ENCODE measurements at places on chromosomes 2 and 18.

DNA sequence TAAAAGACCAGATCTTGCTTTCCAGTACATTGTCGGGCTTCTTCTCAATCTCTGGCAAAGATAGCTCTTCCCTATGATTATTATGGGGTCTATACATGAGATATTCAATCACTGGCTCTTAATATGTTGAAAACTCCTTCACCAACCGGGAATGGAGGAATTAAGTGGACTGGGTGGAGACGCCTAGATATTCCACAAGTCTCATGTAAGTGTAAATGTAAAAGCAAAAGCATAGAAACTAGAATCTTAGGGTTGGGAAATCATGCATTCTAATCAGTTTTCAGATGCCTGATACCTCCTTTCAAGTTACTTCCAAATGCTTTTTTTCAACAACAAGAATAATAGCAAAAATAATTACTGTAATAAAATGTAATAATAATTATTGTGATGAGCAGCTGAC, 38.0 kb downstream of the DPP4 start:
- DNase-seq = no peak

DNA sequence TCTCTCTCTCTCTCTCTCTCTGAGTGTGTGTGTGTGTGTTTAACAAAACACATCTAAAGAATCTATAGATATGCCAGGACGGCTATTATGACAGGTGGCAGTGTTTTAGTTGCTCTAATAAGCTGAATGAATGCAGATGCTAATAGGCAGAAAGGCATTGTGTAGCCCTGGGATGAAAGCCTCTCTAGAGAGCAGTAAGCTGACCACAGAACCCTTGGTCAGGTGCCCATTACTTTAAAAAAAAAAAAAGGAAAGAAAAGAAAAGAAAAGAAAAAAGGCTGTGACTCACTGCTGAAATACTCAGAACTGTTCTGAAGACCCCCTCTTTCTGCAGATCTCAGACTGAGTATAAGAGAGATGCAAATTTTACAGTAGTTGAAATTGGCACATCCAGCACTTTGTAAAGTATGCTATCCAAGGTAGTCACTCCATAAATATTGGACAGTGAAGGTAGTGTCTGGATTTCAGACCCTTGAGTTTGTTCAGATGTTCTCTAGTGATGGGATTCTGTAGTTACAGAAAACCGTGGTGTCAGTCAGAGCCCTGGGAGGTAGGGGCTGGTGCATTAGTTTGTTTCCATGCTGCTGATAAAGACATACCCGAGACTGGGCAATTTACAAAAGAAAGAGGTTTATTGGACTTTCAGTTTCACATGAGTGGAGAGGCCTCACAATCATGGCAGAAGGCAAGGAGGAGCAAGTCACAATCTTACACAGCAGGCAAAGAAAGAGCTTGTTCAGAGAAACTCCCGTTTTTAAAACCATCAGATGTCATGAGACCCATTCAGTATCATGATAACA, 30.9 kb downstream of the OSBPL6 start:
- DNase-seq = no peak

DNA sequence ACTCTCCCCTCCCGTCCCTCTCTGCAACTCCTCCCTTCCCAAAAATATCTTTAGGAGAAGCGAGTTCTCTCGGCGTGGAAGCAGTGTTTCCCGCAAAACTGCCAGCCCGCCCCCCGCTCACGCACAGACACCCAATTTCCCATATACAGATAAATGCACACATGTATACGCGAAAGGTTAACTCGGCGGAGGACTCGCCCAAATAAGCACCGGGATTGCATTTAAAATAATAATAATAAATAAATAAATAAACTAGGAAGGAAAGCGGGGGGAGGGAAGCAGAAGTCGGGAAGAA, 70.0 kb upstream of the PSMD14 start:
- no peak for DNase-seq

DNA sequence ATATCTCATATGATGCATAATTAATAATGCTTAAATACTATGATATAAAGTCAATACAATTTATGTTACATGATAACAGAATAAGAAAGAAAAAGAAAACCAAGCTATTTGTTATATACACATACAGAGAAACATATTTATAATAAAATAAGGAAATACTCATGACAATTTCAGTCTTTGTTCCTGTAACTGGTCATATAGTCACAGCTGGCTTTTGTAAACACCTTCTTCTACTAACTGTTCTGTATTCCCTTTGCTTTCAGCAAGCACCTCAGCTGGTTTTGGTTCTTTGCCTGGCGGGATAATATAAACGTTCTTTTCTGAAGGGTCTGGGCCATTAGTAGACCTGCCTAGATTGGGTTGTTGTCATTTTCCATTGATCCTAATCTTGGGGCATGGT, 158.5 kb downstream of the COPS8 start:
- no peak for DNase-seq

GRCh38 chr2:45690231-45690630, 38.8 kb downstream of the PRKCE start:
- DNase-seq = no peak

- no peak for DNase-seq
These were observed 55.0 kb downstream of the KCNG2 start for GRCh38 chr18:79852561-79853302.

DNA sequence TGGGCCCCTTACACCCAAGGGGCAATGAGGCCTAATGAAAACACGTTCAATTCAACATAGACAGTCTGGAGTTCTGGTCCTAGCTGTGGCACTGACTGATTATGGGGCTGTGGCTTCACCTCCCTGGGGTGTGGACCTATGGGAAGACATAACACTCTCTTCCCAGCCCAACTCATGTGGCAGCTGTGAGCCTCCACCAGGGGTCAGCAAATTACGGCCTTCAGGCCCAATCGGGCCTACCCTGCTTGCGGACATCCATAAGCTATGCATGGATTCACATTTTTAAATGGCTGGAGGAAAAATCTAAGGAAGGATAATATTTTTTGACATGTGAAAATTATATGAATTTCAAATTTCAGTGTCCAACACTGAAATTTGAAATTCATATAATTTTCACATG, 101.3 kb downstream of the LOXHD1 start:
- DNase-seq = no peak

GRCh38 chr18:58998401-58999203, 133.9 kb downstream of the ZNF532 start:
- no peak for DNase-seq

- DNase-seq = no peak
These were observed 32.6 kb upstream of the NPC1 start for GRCh38 chr18:23618862-23619387.

DNA sequence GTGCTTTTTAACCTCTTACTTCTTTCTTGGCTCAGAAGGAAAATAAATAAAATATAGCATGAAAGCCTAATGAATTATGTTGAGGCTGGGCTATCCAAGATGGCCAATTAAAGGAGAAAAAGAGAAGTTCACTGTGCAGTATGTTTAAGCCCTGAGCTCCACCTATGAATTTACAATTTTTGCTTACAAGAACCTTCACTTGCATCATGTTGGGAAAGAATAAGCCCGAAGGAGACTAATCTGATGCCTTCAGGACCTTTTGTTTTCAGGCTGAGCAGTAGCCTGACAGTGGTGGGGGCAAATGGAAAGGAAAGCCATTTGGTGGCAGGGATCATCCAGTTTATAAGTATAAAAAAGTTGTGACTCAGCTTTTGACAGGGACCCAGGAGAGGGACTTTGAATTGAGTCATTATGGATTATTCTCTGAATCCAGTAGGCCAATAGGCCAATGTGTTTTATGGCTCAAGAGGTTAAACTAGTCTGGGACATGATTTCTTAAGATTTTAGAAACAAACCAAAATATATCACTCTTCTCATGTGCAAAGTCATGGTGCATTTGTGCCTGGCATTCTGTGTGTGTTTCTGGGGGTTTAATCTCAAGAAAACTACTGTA, 56.9 kb downstream of the E2F6 start:
- no peak for DNase-seq

DNA sequence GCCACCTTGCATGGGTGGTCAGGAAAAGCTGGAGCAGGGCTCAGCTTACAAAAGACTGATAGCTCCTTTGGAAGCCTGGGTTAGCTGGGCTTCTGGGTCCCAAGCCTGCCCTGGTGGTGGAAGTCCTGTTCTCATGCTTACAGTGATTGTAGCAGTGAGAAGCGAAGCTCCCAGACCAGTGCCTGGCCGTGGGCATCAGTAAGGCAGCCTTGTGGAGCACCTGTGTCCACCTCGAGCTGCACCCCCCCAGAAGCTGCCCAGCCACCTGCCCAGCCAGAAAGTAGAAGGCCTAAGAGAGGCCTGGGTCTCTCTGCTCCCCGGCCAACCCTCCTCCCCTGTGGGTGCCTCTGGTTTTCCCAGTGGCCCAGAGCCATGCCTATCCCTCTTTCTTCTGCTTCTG, 10.5 kb downstream of the GLI2 start:
- DNase-seq = no peak

- peak; percentile 2 for DNase-seq
These were observed at the start of gene LONRF2 for GRCh38 chr2:100321866-100322820. Gene LONRF2 (minus strand): TSS chr2:100322501. CDS start chr2:100322093, 408 bp downstream.

GRCh38 chr18:21316296-21316695, 74.3 kb downstream of the GREB1L start:
- no peak for DNase-seq

DNA sequence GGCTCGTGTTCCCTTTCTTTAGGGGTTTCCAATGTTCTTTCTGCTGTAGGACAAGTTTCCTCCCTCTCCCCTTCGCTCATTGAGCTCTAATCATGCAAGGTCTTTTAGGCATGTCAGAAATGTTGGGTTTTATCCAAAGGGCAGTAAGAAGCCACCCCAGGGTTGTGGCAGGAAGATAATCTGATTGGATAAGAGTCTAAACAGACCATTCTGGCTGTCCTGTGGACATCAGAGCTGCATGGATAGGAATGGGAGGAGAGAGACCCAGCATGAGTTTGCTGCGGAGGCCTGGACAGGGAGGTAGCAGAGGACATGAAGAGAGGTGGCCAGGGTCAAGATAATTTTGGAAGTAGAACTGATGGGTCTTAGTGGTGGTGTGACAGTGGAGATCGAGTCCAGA, 88.2 kb downstream of the ACKR3 start:
- DNase-seq = no peak

DNA sequence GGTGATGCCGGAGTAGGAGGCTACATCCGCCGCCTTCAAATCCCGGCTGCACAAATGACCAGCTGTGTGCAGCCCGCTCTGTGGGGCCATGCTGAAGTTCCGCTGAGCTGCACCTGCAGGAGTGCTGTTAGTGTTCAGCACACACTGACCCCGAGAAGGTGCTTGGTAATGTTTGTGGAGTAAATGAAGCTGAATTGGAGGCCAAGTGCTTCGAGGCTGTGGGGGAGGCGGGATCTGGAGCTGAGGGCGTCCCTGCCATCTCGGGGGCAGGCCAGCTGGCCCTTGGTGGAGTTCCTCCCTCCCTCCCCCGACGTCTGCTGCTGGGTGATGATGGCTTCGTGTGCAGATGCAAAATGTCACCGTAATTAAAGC, 23.2 kb downstream of the KCNF1 start:
- DNase-seq = no peak

GRCh38 chr2:169803480-169803879, 4.8 kb downstream of the SSB start:
- DNase-seq = no peak
